ENCODE measurements at places on chromosomes 1 and 21.

- peak; percentile 81 for DNase-seq
These were observed 5.2 kb upstream of the FOXD3 start for GRCh38 chr1:63316984-63317816.

GRCh38 chr1:58999676-59000075 is 215.8 kb upstream of the JUN start:
- DNase-seq, result no peak

DNA sequence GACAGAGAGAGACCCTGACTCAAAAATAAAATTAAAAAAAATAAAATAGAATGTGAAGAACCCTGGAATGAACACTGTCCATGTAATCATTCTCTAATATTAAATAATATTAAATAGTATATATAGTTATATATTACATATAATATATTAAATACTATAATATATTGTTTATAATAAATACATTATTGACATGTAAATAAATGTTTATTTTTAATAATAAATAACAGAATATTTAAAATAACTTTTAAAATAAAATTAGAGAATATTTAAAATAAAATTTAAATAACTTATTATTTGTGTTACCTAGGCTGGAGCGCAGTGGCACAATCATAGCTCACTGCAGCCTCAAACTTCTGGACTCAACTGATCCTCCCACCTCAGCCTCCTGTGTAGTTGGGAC is 32.1 kb downstream of the TRAF5 start:
- DNase-seq, result no peak

- no peak for DNase-seq
These were observed 211.9 kb upstream of the EDN2 start for GRCh38 chr1:41696381-41696780.

GRCh38 chr21:43925609-43926008 is 60.6 kb downstream of the AGPAT3 start:
- no peak for DNase-seq

DNA sequence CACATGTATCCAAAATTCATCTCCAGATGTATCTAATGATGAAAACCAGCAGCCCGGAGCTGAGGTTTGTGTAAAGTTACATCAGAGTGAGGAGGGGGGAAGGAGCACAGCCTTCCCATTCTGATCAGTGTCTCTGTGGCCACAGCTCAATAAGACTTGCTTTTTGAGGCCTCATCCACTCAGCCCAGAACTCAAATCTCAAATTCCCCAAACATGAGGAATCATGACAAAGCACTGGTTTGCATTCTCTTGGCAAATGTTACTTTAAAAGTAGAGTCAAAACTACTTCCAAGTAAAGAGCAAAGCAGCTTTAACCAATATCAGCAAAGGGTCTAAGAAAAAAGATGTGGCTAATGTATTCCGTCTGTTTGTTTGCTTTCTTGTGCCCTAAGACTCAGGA is 30.9 kb downstream of the CCN1 start:
- DNase-seq, result no peak

DNA sequence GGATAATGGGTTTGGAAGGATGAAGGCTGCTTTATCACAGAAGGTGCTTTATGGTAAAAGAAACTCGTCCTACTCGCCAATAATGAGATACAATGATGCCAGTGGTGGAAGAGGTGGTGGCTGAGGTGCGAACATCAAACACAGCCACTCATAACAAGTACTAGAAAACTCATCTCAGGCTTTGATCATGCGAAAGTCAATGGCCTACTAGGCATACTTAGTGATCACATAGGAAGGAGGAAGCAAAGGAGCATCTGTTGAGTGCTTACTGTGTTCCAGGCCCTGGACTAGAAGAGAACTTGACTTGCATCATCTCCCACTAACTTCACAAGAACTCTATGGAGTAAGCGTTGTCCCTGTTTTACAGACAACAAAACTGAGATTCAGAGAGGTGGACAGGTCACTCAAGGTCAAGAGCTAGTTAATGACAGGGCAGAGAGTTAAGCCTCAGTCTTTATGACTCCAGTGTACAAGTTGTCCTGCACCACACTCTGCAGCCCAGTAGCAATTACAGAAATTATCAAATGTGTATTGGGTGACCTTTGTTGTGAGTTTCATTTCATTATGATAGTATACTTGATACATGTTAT is 33.6 kb downstream of the RUNX1 start:
- no peak for DNase-seq

GRCh38 chr21:40386294-40386911 is 460.6 kb downstream of the DSCAM start:
- peak; percentile 78 for DNase-seq

- DNase-seq, result no peak
These were observed 604.7 kb upstream of the PLXNA2 start for GRCh38 chr1:208848854-208849253.

GRCh38 chr1:46422261-46422871 is 28.2 kb downstream of the FAAH start:
- DNase-seq, result no peak

DNA sequence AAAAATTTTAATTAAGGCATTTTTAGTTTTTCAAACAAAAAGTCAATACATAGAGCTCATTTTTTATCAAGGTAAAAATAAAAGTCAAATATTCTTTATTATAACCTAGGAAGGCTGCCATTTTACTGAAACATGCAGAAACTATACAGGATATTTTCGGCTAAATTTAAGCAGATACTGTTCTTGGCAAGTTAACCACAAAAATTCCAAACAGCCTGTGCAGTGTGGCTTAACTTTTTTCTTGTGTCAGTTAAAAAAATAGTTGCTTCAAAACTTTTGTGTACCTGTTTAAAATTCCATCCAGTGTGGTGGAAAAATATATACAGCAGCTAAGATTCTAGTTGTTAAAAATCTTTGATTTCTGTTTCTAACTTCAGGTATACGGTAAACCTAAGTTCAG is 135.0 kb downstream of the ATP5PO start:
- no peak for DNase-seq

- no peak for DNase-seq
These were observed 87.6 kb downstream of the BCAR3 start for GRCh38 chr1:93593854-93594602.

- no peak for DNase-seq
These were observed 488 bp downstream of the FAM78B start for GRCh38 chr1:166166329-166166697.

- DNase-seq, result no peak
These were observed 72.5 kb downstream of the ARHGEF10L start for GRCh38 chr1:17611991-17612390.

GRCh38 chr1:33578557-33579448 is 106.4 kb downstream of the ZSCAN20 start:
- DNase-seq, result no peak

GRCh38 chr1:110292031-110292741 is 47.0 kb upstream of the RBM15 start:
- no peak for DNase-seq
